Upper lobe of right lung (tissue), 1 donor: ENCODE measurements at places on chromosomes 13 and 19.

DNA sequence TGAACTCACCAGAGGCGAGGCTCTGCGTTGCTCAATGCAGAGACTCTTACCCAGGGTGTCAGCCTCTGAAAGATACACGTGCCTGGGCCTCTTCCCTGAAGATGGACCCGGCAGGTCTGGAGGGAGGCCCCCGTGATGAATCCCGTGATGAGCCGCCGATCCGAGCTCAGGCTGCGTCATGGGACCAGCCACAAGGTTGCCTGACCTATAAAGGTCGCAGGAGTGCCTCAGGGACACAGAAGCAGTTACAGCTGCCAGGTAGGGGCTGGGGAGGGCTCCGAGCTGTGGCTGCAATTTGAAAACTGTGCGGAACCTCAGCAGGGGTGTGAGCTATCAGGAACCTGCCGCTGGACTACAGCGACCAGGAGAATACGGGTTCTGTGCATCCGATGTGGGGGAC, 10.5 kb upstream of the ATP11A start:
- peak; percentile 46 for DNase-seq

DNA sequence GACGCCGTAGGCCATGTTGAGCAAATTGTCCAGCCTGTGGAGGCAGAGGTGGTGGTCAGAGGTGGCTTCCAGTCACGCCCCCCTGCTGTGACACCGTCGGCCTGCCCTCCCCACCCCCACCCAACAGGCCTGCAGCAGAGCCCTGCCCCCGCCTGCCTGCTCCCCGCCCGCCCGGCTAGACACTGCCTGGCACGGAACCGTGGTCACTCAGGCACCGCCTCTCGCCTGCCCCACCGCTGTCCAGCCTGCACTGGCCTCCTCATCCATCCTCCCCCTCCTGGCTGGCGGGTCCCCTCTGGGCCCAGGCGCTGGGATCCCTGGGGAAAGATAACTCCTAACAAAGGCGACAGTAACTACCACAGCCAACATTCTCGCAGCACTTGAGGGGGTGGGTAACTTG, 21.7 kb downstream of the PRKCSH start:
- no peak for DNase-seq

GRCh38 chr19:46192992-46193650, 36.4 kb upstream of the IGFL1 start:
- DNase-seq: no peak

DNA sequence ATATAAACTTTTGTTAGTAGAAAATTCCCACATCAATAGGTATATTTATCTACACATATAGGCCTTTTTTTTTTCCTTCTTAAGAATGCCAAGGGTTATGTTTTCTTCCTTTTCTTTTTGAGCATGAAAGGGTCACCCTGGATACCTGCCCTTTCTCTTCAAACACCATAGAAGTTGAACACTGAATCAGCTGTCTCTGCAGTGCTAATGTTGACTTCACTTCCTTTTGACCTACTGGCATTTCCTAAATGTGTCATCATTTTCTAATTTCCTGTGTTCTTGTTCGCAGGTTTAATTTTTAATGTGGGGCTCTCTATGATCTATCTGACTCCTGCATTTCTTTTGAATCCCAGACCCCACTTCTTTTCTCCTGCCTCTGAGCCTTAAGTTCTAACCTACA, 532.0 kb downstream of the GPC6 start:
- no peak for DNase-seq

GRCh38 chr13:114143806-114144605, 11.6 kb upstream of the RASA3 start:
- peak; percentile 55 for DNase-seq

DNA sequence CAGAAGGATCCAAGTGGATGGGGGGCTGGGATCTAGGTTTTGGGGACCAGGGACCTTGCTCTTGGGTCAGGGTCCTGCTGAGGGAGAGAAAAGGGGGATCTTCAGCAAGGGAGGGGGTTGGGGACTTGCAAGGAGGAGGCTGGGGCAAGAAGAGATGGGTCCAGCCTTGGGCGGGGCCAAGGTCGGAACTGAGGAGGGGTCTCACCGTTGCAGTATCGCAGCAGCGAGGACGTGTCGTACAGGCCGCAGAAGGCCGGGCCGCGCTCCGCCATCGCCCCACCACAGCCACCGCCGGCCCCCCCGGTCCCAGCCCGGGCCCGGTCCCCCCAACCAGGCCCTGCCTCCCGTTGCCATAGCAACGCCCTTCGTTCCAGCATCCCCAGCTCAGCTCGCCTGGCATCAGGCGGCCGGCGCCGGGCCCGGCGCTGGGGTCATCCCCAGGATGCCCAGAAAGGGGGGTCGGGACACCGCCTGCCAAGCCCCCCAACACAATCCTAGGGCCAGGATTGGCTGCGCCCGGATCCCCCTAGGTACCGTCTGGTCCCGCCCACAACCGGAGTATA, 6.0 kb upstream of the EML2 start:
- DNase-seq: peak; percentile 65

GRCh38 chr19:8973501-8974091, 36.6 kb downstream of the MUC16 start:
- DNase-seq: no peak

DNA sequence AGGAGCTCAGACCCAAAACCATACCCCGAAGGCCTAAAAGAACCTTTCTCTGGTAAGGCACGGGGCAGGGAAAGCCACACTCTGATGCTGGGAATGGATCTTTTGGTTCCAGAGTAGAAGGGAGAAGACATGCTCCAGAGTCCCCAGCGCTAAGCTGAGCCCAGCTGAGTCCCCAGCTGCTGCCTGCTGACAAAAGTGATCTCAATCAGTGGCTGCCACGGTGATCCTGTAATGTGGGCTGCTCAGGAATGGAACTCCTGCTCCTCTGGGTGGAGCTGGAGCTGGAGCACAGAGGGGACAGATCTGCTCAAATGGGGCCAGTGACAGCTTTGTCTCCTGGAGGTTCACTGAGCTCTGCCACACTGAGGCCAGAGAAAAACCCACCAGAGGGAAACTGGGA, 70.5 kb downstream of the MLLT1 start:
- DNase-seq: peak; percentile 30

DNA sequence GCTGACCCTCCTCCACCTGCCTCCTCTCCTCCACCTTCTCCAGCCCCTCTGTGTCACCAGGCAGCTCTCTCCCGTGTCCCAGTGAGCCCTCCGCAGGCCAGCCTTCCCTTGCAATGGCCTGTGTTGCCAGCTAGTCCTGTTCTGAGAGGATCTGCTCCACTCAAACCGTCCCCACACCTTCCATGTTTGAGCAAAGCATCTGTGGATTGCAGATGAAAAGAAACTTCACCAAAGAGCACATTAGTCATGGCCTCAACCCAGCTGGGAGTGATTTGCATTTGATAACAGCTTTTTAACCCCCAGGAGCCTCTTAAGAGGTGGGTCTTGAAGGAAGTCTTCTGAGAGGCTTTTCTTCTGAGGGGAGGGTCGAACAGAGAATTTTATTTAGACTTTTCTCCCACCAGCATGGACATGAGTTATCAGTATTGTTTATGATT, 72.8 kb downstream of the COL4A2 start:
- no peak for DNase-seq

DNA sequence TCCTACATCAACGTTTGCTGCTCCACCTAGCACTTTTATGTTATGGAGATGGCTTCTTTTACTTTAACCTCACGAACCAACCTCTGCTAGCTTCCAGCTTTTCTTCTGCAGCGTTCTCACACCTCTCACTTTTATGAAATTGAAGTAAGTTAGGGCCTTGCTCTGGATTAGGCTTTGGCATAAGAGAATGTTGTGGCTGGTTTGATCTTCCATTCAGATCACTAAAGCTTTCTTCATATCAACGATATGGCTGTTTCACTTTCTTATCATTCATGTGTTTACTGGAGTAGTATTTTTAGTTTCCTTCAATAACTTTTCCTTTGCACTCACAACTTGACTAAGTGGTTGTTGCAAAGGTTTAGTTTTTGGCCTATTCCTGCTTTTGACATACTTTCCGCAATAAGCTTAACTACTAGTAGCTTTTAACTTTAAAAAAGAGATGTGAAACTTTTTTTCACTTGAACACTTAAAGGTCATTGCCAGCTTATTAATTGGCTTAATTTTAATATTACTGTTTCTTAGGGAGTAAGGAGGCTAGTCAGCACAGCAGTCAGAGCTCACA, 60.0 kb upstream of the SPRY2 start:
- no peak for DNase-seq

DNA sequence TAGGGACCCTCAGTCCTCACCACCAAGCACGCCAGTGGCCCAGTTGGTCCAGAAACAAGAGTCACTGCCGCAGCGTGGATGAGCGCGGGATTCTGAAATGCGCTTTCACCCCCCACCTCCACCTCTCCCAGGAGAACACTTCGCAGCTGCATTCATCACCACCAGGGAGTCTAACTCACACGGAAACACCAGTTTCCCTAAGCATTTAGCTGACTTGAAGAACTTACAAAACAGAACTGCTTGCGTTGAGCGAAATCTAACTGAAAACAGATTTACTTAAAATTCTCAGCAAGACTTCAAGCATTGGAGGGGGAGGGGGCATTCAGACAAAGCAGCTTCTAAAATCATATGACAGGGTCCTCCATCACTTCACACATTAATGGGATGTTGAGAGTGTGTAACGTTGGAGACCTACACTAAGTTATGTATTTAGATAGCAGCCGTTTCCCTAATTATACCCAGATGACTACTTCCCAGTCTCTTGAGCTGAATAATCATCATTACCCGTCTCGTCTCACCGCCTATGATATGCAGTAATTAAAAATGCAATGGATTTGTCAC, 258.2 kb upstream of the IRS2 start:
- DNase-seq: no peak

- DNase-seq: no peak
Observed at GRCh38 chr13:44786756-44787155, 202.5 kb downstream of the NUFIP1 start.

- no peak for DNase-seq
Observed at GRCh38 chr19:7641290-7642276, 4.7 kb downstream of the STXBP2 start.

GRCh38 chr13:42047561-42048341, 697 bp upstream of the DGKH start:
- DNase-seq: peak; percentile 76

GRCh38 chr13:19604306-19604705, 29.2 kb upstream of the MPHOSPH8 start:
- DNase-seq: no peak

DNA sequence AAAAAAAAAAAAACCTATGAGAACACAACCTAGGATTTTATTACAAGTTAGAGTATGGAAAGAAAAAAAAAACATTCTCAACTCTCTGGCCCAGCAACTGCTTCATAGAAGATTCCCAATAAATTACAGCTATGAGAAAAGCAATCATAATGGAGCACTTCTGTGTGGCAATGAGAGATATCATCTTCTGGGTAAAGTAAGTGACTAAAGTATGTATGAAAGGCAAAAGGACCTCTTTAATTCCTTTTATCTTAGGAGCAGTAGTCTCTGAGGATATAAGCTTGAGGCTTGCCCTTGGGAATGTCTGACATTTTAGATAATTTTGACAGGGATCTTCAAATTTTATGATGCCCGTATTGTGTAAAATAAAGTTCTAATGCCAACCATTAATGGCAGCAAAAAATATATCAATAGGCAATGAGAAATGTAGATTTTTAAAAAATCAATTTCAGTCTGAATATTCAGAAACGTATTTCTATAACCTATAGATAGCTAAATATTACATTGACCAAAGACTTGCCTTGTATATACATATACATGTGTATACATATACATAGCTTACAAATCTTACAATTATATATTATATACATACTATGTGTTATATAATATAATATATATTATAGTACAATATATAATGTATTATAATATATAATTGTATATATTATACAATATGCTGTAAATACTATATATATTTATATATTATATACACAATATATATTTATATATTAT, 823.9 kb upstream of the SLITRK1 start:
- DNase-seq: no peak

DNA sequence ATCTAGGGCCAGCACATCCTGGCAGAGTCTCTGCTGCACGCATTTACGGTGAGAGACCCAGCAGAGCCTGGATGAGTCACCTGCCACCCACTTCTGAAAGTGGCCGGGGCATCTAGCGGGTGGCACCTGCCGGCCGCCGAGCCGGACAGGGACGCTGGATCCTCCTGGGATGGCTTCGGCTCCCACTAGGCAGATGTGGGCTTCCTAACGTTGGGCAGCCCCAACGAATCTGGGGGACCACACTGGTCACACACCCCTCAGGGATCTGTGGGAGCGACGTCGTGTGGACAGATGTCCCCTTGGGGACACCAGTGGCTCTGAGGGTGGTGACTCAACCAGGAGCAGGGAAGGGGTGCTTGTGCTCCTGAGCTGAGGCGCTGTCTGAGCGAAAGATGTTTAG, 32.2 kb downstream of the TMEM255B start:
- DNase-seq: peak; percentile 38
